ENCODE measurements at places on chromosomes 1 and 21.

DNA sequence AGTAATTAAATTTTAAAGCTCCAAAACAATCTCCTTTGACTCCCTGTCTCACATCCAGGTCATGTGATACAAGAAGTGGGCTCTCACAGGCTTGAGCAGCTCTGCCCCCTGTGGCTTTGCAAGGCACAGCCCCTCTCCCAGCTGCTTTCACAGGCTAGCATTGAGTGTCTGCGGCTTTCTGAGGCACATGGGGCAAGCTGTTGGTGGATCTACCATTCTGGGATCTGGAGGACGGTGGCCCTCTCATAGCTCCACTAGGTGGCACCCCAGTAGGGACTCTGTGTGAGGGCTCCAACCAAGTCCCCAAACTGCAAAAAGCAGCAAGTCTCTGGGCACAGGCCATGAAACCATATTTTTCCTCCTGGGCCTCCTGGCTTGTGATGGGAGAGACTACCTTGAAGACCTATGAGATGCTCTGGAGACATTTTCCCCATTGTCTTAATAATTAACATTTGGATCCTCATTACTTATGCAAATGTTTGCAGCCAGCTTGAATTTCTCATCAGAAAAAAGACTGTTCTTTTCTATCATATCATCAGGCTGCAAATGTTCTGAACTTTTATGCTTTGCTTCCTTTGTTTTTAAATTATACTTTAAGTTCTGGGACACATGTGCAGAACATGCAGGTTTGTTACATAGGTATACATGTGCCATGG lies 554.1 kb upstream of the OLFM3 start:
- no peak for DNase-seq

- no peak for DNase-seq
Measured at GRCh38 chr1:214002060-214002459, 14.3 kb downstream of the PROX1 start.

DNA sequence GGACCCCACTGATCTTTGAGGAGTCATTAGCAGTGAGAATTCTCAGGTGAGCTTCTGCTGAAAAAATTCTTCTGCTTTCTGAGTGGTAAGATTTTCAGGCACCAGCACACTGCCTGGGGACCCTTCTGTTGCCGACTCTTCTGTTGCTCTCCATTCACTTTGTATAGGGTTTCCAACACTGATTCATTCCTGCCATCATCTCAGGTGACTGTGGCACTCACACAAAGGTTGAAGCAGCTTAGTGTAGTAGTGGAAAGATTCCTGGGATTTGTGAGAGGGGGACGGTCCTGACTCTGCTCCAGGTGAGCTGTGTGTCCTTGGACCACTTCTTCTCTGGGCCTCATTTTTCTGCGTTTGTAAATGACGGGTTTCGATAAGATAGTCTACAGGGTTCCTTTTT lies 9.4 kb downstream of the UTP11 start:
- no peak for DNase-seq

DNA sequence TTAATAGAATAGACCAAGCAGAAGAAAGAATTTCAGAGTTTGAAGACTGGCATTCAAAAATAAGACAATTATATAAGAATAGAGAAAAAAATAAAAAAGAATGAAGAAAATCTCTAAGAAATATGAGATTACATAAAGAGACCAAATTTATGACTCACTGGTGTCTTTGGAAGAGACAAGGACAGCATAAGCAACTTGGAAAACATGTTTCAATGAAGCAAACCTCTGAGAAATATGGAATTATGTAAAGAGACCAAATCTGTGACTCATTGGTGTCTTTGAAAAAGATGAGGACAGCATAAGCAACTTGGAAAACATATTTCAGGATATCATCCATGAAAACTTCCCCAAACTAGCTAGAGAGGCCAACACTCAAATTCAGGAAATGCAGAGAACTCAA lies 60.4 kb upstream of the LYPLAL1 start:
- no peak for DNase-seq

DNA sequence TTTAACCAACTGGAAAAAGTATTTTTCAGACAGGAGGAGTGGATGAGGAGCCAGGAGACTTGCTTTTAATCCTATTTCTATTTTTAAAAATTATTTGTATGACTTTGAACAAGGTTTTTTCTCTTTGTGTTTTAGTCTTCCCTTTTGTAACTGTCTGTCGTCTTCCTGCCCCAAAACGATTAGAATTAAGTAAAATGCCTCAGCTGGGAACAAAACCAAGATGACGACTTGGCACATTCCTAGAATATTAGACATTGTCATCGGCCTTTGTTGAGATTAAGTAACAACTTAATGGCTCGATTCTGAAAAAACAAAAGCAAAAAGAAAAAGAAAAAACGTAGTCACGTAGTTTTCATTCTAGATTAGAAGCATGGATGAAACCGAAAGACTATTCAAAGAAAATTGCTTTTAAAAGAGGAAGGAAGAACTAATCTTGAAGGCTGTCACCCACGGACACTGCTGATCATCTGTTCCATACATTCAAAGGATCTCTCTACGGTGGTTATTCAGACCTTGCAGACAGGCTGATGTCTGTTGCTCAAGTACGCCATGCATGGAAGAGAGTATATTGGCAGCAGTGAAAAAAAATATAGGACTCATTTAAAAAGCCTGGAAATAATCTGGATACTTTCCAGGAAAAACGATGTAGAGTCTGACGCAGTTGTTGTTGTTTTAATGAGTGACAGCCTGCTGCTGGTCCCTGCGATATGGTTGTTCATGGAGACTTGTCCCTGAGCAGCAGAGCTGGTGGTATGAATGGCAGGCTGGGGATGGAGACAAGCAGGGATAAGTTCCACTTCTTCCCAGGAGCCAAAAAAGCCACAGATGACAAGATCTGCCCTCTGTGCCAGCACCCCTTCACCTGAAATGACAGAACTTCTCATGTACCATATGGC lies 16.8 kb downstream of the GNG4 start:
- no peak for DNase-seq
